ENCODE measurements at places on chromosomes 6 and 20.

- no peak for DNase-seq
Observed at GRCh38 chr20:63544241-63544957, 3.1 kb downstream of the SRMS start.

GRCh38 chr6:7324520-7324919 lies 11.5 kb upstream of the SSR1 start:
- DNase-seq: no peak

GRCh38 chr20:47354714-47355488 lies 1.6 kb downstream of the ZMYND8 start:
- no peak for DNase-seq

GRCh38 chr20:53611449-53611894 lies 17.8 kb upstream of the ZNF217 start:
- no peak for DNase-seq

- no peak for DNase-seq
Observed at GRCh38 chr20:44711237-44711636, 3.9 kb upstream of the CCN5 start.

DNA sequence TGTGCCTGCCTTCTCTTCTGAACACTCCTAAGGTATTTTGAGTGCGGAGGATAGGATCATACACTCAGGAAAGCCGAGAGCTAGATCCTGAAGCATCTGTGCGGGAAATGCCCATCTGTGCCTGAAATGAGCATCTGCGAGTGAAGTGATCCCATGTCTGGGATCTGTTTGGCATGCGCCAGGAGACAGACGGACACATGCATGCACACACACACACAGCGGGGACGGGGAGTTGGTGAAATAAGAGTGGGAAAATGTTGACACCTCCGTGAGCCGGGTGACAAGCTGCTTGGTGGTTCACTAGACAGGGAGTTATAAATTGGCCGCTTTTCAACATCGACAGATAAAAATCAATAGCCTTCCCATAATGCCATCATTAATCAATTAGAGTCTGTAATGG lies 13.8 kb downstream of the SYNJ2 start:
- no peak for DNase-seq

DNA sequence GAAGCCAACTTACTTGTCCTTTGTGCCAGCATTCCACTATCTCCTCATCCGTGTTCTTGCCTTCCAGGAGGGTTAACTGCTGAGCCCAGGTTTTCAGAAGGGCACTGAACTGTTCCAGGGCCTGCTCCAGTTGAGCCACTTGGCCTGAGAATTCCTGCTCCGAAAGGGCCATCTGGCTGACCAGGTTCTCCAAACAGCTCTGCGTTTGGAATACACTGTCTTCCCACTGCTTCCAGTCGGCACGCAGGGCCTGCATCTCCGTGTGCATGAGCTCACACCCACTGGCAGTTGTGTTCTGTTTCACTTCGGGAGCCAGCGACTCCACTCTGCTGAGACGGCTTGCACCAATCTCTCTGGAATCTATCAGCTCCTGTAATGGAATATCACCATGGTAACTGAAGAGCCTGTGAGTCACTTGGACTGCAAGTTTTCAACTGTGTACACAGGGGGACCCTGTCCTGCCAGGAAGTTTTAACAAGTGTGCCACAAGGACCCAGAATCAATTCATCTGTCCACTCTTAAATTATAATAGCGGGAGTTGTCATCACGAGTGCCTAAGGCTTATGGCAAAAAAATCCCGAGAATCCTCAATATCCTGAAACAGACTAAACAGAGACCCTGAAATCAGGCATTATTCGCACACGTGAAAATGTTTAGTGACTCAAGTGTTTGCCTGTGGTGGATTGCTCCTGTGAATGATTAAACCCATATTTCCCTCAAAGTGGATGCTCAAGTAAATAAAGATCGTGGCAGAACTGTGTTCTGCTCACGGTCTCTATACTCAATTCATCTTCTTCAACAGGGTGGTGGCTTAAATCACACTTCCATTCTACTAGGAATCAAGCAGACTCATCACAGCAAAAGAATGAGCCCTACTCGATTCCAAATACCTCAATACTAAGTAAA lies 255.9 kb downstream of the SYNE1 start:
- peak; percentile 66 for DNase-seq

- DNase-seq: no peak
Observed at GRCh38 chr6:11929241-11929835, 82.8 kb upstream of the HIVEP1 start.

- DNase-seq: no peak
Observed at GRCh38 chr6:122012578-122012977, 386.9 kb upstream of the HSF2 start.

DNA sequence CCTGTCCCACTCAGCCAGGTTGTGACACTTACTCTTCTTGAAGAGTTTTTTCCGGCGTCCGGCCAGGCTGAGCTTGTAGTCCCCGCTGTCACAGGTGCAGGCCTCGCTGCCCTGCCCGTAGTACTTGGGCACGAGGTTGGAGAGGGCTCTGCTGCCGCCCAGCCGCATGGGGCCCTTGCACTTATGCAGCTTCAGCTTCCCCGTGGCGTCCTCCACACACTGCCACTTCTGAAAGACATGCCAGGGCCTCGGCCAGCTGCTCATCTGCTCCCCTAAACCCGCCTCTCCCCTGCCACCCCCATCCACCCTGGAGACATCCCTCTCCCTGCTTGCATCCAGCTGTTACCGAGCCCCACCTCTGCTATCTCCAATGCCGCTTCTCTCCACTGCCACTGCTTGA lies 113.1 kb downstream of the SULF2 start:
- DNase-seq: no peak

GRCh38 chr6:127200114-127200513 lies 66.5 kb upstream of the RNF146 start:
- DNase-seq: no peak

GRCh38 chr20:36571564-36572504 lies 1.6 kb upstream of the TGIF2 start:
- DNase-seq: no peak

GRCh38 chr6:56381801-56382251 lies 134.4 kb upstream of the COL21A1 start:
- no peak for DNase-seq

DNA sequence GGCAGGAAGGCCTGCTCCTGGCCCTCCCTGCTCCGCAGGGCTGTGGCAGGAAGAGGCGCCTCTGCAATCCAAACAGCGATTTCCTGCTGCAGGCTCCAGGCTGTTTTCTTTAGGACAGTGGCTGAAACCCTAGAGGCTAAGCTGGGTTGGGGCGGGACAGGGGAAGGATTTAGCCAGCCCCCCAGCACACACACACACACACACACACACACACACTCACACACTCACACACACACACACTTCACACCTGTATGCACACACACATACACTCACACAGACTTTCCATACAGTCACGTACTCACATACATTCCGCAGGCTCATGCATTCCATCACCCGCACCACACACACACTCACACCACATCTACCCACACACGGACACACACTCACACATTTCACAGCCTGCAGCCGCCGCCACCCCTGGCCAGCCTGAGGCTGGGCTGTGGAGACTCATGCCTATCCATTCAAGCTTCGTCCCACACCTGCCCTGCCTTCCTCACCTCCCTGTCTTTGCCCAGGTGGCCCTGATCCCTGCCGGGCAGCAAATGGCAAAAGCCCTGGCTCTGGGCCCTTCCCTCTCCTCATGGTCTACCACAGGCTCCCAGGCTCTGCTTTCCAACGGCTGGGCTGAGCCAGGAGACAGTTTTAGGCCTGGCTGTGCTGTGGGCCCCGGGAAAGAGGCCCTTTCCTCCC lies 17.9 kb downstream of the MDFI start:
- DNase-seq: no peak

DNA sequence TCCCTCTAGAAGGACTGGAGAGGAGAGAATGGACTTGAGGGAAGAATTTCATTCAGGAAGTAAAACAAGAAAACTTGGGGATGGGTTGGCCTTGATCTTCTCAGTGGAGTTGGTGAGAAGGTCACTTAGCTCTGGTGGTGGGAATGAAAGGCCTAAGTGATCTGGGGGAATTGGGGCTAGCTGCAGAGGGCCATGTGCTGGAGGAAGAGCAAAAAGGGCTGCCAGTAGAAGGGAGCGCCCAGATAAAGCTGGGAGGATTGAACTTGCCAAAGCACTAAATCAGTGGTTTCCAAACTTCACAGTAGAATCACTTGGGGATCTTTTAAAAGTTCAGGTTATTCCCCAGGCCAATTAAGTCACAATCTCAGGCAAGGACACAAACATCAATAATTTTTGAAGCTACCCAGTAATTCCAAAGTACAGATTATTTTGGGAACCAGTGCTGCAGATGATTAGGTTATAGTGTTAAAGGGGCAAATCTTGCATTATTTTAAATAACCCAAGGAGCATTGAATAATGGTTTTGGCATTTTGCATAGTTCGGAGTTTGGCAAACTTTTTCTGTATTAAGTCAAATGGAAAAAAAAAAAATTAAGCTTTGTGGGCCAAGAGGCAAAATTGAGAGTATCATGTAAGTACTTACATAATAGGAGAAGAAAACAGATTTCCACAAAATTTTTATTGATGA lies 36.5 kb upstream of the RFPL4B start:
- no peak for DNase-seq

Data from anterior cingulate cortex (tissue), 58 donors.